ENCODE measurements at places on chromosomes 3 and 15.

DNA sequence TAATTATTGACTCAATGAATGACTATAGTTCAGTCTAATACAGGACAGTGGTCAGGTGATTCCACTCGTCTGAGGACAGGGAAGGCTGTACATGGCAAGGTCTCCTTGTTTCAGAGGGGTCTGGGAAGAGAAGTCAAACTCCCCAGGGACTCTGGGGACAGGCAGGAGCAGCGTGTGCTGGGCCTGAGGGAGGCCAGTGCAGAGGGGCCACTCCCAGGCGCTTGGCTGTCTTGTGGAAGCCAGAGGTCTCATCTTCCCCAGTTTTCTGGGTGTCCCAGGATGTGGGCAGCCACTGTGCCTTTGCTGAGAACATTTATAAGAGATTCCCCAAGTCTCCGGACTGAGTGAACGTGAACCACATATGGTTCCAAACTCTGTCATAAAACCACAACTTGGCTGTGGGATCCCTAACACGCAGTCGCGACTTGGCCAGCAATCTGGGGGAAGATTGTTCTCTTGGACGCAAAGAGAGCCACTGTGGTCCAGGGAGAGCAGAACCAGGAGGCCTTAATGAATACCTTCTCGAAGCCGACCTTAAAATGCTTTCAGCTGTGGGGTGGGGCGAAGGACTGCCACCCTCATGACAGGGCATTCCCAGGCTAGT, 30.4 kb downstream of the BHLHE40 start:
- DNase-seq, result no peak

DNA sequence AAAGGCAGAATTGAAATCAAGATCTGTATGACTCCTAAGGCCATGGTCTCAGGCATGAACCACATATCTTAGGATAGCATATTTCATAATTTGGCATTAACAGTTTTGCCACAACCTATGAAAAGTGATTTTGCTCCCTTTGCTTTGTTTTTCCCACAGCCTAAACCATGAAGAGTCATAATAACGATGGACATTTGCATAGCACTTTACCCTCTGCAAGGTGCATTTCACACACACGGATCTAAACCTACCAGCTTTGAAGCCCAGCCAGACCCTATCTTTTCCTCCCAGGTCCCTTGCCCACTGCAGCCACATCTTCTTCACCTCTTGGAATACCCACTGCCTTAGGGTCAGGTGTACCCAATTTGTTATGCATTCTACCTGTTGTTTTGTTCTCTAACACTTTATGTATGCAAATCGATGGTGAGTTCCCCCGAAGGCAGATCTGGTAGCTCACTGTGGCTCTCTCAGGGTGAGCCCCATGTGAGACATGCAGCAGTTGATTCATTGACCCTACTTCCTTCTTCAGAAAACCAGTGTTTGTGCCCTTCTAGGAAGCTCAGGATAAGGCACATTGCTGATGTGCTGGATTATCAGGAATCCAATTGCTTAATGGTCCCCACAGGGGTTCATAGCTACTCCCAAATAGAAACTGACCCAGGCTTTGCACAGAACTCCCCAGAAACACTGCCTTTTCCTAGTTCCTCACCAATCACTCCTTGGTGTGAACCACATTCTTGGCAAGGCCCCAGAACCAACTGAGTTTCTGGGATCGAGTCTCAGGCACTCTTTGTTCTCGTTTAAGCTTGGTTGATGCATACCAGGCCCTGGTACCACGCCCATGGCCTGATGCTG, 8.7 kb downstream of the ARHGAP31 start:
- no peak for DNase-seq

DNA sequence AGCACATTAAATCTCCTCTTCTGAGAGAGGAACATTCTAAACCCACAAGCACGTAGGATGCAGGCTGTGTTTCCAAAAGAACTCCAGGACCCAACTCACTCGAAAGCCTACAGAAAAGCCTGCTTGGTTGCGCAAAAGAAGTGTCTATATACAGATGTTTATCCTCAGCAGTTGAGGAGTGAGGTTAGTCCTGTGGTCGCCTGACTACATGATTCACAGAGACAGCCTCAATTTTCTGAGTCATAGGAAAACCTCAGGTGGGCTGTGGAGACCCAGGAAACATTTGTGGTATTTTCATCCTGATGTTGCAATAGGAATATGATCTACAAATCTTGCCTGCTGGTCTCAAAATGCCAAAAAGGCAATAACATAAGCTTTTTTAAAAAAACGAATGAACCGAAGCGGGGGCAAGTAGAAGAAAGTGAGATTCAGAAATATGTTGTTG, 183.8 kb upstream of the THRB start:
- DNase-seq, result no peak

GRCh38 chr15:98609144-98609852, 39.0 kb upstream of the IGF1R start:
- no peak for DNase-seq

All from T-helper 22 cell (primary cell).